ENCODE measurements at places on chromosomes 4 and X.

- no peak for DNase-seq
These were observed 42.9 kb downstream of the PSAPL1 start for GRCh38 chr4:7391637-7392437.

DNA sequence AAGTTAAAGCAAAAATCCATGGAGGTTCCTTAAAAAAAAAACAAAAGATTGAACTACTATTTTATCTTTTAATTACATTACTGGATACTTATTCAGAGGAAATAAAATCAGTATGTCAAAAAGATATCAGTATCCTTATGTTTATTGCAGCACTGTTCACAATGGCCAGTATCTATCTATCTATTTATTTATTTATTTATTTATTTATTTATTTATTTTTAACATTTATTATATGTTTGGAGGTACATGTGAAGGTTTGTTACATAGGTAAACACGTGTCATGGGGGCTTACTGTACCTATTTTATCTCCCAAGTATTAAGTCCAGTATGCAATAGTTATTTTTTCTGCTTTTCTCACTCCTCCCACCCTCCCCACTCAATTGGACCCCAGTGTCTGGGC lies 881.1 kb upstream of the POU3F4 start:
- DNase-seq = no peak

- DNase-seq = no peak
These were observed 16.1 kb downstream of the TNIP3 start for GRCh38 chr4:121148000-121148399.

DNA sequence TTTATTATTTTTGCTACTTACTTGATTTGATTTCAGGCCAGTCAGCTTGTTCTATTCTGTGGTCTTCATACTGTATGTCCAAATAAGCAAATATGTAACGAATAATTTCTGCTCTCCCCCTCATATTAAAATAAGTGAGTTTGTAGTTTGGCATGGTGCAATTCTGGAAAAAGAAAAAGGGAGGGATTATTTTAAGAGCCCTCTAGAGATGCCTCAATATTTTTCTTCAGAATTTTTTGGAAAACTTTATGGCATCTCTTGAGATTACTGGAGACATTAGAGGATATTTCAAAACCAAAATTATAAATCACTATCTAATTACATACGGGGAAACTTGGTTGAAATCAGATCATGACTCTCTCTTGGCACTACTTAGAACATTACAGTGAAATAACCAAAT lies 8.2 kb downstream of the HPGDS start:
- DNase-seq = no peak
